Mesothelial cell of epicardium (in vitro differentiated cells): ENCODE measurements at places on chromosomes 1 and 21.

- H3K27ac ChIP-seq, result no peak overlapping the region
- peaks cover 10% of the 10 kb centered on the region for H3K36me3 ChIP-seq
- peaks cover 3% of the 10 kb centered on the region for H3K4me1 ChIP-seq
- no peak overlapping the region for H3K4me3 ChIP-seq
Observed at GRCh38 chr1:145927916-145928643, 796 bp upstream of the RBM8A start.

DNA sequence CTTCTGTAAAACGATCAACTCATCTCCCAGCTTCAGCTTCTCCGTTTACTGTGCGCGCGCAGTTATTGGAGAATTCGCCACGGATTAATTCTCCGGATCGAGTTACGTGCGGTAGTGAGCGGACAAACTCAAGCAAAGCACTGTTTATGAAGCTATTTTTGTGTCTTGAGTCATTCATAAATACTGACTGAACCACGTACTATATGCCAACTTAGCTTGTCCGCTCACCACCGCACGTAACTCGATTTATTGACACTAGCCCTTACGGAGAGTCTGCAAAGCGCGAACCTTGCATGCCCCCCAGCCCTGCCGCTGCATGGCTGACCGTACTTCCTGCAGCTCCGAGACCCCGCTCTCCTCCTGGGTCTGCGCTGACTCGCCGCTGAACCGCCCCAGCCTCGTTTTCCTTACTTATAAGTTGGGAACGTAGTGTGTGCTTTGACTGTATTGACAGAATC, 773 bp downstream of the CHD1L start:
- peaks cover 43% of the 10 kb centered on the region for H3K4me1 ChIP-seq
- peak overlapping the region; percentile 80 for H3K27ac ChIP-seq
- H3K4me3 ChIP-seq, result peak overlapping the region; percentile 89
- no peaks in the 10 kb centered on the region for H3K36me3 ChIP-seq
- no peaks in the 10 kb centered on the region for H3K27me3 ChIP-seq

DNA sequence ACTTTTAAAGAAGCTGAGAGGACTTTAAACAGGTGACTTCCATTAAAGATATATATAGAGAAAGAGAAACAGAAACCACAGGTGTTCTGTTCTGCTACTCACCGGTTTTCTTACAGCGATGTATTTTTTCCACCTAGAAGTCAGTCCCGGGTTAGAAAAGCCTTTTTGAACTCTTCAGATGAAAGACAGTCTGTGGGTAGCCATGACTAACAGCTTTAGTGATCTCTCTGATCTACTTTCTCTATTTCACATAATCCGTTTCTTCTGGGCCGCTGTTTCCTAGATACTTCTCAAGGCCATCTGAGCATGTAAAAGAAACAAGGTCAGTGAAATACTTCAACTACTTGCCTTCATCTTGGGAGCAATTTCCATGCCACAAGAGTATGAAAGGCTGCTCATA, 25.1 kb downstream of the WDR64 start:
- no peaks in the 10 kb centered on the region for H3K36me3 ChIP-seq
- H3K4me3 ChIP-seq, result no peak overlapping the region
- peaks cover 33% of the 10 kb centered on the region for H3K27me3 ChIP-seq
- no peak for DNase-seq
- no peak overlapping the region for H3K27ac ChIP-seq

GRCh38 chr1:14140831-14141401, 440.9 kb downstream of the PRDM2 start:
- peaks cover 7% of the 10 kb centered on the region for H3K4me1 ChIP-seq
- H3K36me3 ChIP-seq, result no peaks in the 10 kb centered on the region
- DNase-seq, result no peak
- no peak overlapping the region for H3K27ac ChIP-seq
- no peak overlapping the region for H3K4me3 ChIP-seq
- peaks cover 25% of the 10 kb centered on the region for H3K27me3 ChIP-seq

DNA sequence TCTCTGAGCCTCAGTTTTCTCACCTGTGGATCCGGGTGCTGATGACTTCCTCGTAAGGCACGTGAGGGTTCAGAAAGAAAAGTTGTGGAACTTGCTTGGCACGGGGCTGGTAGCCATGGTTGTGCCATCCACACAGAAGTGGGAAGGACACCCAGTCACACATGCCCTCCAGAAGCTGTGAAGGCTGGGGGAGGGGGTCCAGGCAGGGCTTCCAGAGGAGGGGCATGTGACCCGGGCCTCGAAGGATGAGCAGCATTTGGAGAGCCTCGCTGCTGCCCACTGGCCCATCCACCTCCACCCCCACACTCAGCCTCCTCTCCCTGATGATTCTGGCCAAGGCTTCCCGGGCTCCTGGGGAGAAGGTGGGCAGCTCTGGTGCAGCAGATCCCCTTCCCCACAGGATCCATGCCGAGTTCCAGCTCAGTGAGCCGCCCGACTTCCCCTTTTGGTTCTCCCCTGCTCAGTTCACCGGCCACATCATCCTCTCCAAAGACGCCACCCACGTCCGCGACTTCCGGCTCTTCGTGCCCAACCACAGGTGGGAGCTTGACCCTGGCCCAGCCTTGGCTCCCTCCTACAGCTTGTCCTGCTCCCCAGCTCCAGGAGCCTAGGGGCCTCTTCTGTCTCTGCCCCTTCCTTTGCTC, 9.4 kb downstream of the SELENON start:
- no peak overlapping the region for H3K4me3 ChIP-seq
- no peak for DNase-seq
- H3K27ac ChIP-seq, result no peak overlapping the region
- no peaks in the 10 kb centered on the region for H3K4me1 ChIP-seq
- H3K27me3 ChIP-seq, result no peaks in the 10 kb centered on the region
- H3K36me3 ChIP-seq, result peaks cover 9% of the 10 kb centered on the region

DNA sequence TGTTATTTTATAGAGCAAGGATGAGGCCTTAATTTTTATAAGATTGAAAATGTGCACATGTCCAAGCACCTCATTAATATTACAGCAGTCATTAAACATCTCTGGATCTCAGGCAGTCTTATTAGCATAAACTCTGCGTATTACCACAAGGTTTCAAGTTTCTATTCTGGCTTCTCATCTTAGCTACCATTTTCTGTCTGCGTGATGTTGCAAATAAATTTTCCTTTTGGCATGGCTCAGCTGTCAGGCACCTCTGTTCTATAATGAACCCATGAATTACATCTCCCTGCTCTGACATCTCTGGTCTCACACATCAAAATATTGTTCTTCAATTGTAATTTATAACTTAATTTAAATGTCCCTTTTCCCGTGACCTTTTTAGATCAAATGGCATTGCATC, 156.5 kb downstream of the SLC45A1 start:
- no peak overlapping the region for H3K27ac ChIP-seq
- no peak overlapping the region for H3K4me3 ChIP-seq
- H3K4me1 ChIP-seq, result peaks cover 50% of the 10 kb centered on the region
- peaks cover 1% of the 10 kb centered on the region for H3K36me3 ChIP-seq
- no peaks in the 10 kb centered on the region for H3K27me3 ChIP-seq

GRCh38 chr1:46948629-46949416, 7.5 kb upstream of the CYP4A11 start:
- no peak overlapping the region for H3K4me3 ChIP-seq
- no peak overlapping the region for H3K27ac ChIP-seq
- peaks cover 37% of the 10 kb centered on the region for H3K27me3 ChIP-seq
- peaks cover 2% of the 10 kb centered on the region for H3K4me1 ChIP-seq

DNA sequence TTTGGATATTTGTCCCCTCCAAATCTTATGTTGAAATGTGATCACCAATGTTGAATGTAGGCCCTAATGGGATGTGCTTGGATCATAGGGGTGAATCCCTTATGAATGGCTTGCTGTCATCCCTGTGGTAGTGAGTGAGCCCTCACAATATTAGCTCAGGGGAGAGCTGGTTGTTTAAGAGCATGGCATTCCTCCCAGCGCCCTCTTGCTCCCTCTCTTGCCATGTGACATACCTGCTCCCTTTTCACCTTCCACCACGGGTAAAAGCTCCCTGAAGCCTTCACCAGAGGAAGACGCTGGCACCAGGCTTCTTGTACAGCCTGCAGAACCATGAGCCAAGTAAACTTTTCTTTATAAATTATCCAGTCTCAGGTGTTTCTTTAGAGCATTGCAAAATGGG, 305.6 kb downstream of the KCTD3 start:
- H3K36me3 ChIP-seq, result no peaks in the 10 kb centered on the region
- peaks cover 22% of the 10 kb centered on the region for H3K27me3 ChIP-seq
- no peak for DNase-seq
- no peak overlapping the region for H3K4me3 ChIP-seq
- H3K4me1 ChIP-seq, result peaks cover 8% of the 10 kb centered on the region
- H3K27ac ChIP-seq, result no peak overlapping the region

- no peaks in the 10 kb centered on the region for H3K36me3 ChIP-seq
- H3K4me3 ChIP-seq, result no peak overlapping the region
- H3K27ac ChIP-seq, result no peak overlapping the region
- DNase-seq, result no peak
- peaks cover 8% of the 10 kb centered on the region for H3K4me1 ChIP-seq
- H3K27me3 ChIP-seq, result peaks cover 55% of the 10 kb centered on the region
Observed at GRCh38 chr1:230295367-230295766, 130.8 kb downstream of the PGBD5 start.

DNA sequence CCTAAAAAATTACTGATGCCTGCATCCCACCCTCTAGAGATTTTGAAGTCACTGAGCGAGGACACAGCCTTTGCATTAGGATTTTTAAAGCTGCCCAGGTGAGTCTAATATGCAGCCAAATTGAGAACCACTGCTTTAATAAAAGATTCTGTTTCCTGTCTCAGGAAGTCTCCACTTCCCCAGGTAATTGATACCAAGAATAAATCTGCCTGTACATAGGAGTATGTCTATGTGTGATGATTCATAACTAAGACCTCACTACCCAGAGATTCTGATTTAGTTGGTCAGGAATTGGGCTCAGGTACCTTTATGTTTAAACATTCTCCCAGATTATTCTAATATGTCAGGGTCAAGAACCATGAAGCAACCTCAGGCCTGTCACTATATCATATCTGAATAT, 108.8 kb upstream of the ARTN start:
- H3K27ac ChIP-seq, result no peak overlapping the region
- peaks cover 18% of the 10 kb centered on the region for H3K36me3 ChIP-seq
- no peak overlapping the region for H3K4me3 ChIP-seq
- no peaks in the 10 kb centered on the region for H3K27me3 ChIP-seq

GRCh38 chr1:156924478-156925153, 4.2 kb downstream of the LRRC71 start:
- no peak for DNase-seq
- H3K4me3 ChIP-seq, result peak overlapping the region; percentile 46
- H3K36me3 ChIP-seq, result no peaks in the 10 kb centered on the region
- H3K27ac ChIP-seq, result no peak overlapping the region

GRCh38 chr21:36526104-36526503, 46.2 kb upstream of the CLDN14 start:
- no peak overlapping the region for H3K27ac ChIP-seq
- peaks cover 53% of the 10 kb centered on the region for H3K27me3 ChIP-seq
- DNase-seq, result no peak

- no peaks in the 10 kb centered on the region for H3K27me3 ChIP-seq
- H3K27ac ChIP-seq, result no peak overlapping the region
- no peak overlapping the region for H3K4me3 ChIP-seq
- H3K36me3 ChIP-seq, result no peaks in the 10 kb centered on the region
- DNase-seq, result no peak
Observed at GRCh38 chr1:234874291-234875288, 254.0 kb downstream of the TOMM20 start.

DNA sequence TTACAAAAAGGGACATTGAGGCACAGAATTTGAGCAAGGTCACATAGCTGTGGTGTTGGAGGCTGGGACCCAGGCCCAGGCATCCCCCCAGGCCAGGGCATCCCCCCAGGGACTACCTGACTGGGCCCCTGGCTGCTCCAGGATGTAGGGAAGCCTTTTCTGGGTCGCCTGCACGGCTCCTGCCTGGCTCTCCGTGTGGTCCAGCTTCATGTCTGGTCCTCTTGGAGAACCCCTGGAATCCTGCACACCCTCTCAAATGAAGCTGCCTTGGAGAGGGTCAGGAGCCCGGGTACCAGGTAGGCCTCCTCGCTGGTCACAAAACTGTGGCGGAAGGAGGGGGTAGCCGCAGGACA, 919 bp upstream of the CELSR2 start:
- no peak for DNase-seq
- H3K27ac ChIP-seq, result no peak overlapping the region
- peaks cover 19% of the 10 kb centered on the region for H3K36me3 ChIP-seq
- H3K4me1 ChIP-seq, result peaks cover 11% of the 10 kb centered on the region

DNA sequence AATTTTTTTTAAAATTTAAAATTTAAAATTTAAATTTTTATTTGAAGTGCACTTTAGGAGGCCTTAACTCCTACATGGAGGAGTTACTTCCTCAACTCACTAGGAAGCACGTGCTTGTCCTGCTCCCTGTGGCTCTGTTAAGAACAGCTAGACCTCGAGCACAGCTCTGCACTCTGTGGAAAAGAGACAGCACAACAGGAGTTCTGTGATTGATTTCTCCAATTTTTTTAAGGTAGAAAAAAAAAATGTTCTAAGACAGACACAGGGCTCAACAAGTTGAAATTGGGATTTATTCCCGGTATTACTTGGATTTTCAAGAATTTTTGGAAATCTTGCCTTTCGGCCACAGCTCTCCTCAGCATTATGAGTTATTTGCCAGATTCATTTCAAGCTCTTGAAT, 356.6 kb upstream of the LYPLAL1 start:
- peak overlapping the region; percentile 88 for H3K27ac ChIP-seq
- no peaks in the 10 kb centered on the region for H3K27me3 ChIP-seq
- no peak for DNase-seq

- H3K27ac ChIP-seq, result no peak overlapping the region
- DNase-seq, result peak; percentile 71
- peaks cover 51% of the 10 kb centered on the region for H3K4me1 ChIP-seq
- no peaks in the 10 kb centered on the region for H3K27me3 ChIP-seq
- H3K36me3 ChIP-seq, result no peaks in the 10 kb centered on the region
- peak overlapping the region; percentile 74 for H3K4me3 ChIP-seq
Observed at GRCh38 chr1:231421546-231421970, 529 bp downstream of the EGLN1 start.

DNA sequence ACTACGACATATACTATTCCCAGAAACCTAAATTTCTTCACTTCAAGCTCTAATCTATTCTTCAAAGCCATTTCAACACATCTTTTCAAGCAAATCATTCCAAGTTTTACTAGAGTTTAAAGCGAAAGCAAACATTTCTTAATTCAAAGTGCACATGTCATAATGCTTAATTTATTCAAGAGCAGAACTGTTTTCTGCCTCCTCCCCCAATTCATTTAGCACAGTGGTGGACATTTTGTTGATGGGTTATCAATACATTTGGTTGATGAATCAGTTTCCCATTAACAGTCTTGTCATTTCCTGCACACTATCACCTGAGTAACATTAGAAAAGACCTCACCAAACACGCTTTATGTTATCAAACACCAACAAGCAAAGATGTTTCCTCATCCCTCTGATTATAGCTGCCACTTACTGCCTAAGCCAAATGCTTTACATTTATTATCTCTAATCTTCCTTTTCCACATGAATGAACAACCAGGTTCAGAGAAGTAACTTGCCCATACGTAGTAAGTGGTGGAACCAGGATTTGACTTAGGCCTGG, 2.0 kb downstream of the SRSF4 start:
- peak overlapping the region; percentile 97 for H3K4me3 ChIP-seq
- no peaks in the 10 kb centered on the region for H3K27me3 ChIP-seq
- H3K27ac ChIP-seq, result peak overlapping the region; percentile 98
- peaks cover 37% of the 10 kb centered on the region for H3K4me1 ChIP-seq
- DNase-seq, result no peak
- peaks cover 8% of the 10 kb centered on the region for H3K36me3 ChIP-seq

GRCh38 chr1:232486006-232486405, 143.9 kb downstream of the SIPA1L2 start:
- peaks cover 18% of the 10 kb centered on the region for H3K4me1 ChIP-seq
- H3K27me3 ChIP-seq, result no peaks in the 10 kb centered on the region
- H3K27ac ChIP-seq, result no peak overlapping the region
- H3K4me3 ChIP-seq, result no peak overlapping the region
- no peak for DNase-seq
